Activated T-helper 1 cell treated with anti-CD3 and anti-CD28 coated beads, Interleukin-2, amount 50 U/mL, for 16 hours (primary cell): ENCODE measurements at places on chromosomes 6 and 20.

DNA sequence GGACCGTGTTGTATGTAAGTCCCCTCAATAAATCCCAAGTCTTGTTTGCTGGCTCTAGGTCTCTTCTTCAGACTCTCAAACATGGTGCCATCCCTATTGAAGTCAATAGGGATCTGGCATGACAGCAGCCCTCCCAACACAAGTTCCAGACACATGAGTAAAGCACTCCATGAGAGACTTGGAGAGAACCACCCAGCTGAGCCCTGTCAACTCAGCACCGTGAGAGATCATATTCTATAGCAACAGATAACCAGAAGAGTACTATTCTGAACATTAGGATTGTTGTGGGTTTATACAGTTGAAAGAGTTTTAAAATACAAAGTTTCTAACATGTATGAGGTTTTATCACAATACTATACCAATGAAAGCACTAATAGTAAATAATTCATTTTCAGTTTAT lies 23.5 kb downstream of the TMEM14A start:
- no peak for DNase-seq

GRCh38 chr6:31794866-31795615 lies 511 bp downstream of the VARS1 start:
- no peak for DNase-seq

GRCh38 chr6:43942011-43942442 lies 172.0 kb downstream of the VEGFA start:
- no peak for DNase-seq

DNA sequence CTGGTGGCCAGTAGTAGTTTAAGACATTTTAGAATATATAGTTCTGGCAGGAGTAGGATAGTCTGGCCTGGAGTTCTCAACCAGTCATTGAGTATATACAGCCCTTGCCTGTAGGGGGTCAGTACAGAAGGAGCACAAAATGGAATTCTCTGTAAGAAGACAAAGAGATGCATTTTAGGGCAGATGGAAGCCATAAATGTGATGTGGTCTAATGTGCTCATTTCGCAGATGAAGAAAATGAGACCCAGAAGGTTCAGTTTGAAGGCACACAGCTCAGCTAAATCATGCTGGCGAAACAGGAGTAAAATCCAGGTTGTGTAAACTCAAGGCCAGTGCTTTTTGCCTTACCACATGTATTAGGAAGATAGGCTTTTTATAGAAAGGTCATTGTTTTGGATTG lies 29.6 kb downstream of the QKI start:
- DNase-seq = no peak

DNA sequence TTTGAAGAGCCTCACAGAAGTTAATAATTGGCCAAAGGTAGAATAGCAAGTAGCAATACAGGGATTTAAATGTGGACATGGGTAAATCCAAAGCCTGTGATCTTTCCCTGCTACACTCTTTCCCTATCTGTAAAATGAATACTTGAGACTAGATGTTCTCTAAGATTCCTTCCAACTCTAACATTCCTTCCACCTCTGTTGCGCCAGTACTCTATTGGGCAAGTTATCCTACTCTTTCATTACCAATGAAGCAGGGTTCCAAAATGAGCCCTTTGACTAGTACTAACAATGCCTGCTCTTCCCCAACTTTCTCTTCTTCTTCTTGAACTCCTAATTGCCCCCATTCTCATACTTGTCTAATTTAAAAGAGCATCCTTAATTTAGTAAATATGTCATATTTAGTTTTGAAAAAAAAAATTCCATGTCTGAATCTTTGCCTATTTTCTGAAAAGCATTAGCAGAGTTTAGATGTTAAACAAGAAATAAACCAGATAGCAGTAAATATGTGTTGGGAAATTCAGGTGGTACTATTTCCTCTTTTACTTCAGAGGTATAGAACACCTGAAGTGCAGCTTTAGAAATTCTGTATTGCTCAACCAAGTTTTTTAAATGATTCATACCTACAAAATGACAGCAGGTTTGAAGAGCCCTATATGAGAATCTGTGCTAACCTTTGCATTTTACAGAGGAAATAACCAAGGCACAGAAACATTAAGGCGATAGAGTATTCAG lies 35.1 kb upstream of the RSPO3 start:
- no peak for DNase-seq

GRCh38 chr6:105428342-105428957 lies 25.6 kb upstream of the PREP start:
- DNase-seq = no peak

GRCh38 chr20:259981-260380 lies 2.5 kb downstream of the DEFB132 start:
- DNase-seq = no peak

GRCh38 chr20:38748097-38748860 lies at the start of gene ACTR5:
ACTR5 (plus strand) TSS chr20:38748460; CDS start chr20:38748479, 19 bp downstream.
- peak; percentile 95 for DNase-seq

- no peak for DNase-seq
Measured at GRCh38 chr20:855466-856360, 22.2 kb downstream of the FAM110A start.

DNA sequence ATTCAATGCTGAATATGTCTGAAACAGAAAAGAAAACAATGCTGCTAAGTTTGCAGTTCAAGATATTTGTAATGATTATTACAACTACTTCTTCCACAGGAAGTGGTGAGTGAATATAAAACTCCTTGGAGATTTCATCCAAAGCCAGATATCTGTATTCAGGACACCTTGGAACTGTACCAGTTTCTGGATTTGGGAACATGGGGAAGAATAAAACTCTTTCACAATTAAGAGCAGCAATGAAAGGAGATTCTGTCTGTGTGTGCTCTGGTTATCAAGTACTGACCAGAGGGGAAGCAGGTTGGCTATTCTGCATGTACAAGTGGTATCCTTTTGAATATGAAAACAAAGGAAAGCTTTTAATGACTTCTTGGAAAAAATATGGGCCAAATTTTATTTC lies 21.1 kb downstream of the ELOVL2 start:
- DNase-seq = no peak

DNA sequence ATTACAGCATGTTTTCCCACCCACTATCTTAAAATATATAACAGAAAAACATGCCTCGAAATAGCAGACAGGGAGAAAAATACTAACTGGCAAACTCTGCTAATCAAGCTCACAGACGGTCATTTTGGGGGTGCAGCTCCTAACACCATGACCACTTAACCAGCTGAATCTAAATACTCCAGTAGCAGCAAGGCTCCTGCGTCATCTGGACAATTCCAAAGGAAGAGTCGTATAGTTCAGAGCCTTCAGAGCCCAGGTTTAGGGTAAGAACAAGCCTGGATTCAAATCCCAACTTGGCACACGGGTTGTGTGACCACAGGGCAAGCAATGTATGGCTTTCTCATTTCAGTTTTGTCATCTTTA lies 81.3 kb upstream of the COL21A1 start:
- no peak for DNase-seq

- DNase-seq = no peak
Measured at GRCh38 chr6:148628251-148628650, 118.6 kb upstream of the UST start.

DNA sequence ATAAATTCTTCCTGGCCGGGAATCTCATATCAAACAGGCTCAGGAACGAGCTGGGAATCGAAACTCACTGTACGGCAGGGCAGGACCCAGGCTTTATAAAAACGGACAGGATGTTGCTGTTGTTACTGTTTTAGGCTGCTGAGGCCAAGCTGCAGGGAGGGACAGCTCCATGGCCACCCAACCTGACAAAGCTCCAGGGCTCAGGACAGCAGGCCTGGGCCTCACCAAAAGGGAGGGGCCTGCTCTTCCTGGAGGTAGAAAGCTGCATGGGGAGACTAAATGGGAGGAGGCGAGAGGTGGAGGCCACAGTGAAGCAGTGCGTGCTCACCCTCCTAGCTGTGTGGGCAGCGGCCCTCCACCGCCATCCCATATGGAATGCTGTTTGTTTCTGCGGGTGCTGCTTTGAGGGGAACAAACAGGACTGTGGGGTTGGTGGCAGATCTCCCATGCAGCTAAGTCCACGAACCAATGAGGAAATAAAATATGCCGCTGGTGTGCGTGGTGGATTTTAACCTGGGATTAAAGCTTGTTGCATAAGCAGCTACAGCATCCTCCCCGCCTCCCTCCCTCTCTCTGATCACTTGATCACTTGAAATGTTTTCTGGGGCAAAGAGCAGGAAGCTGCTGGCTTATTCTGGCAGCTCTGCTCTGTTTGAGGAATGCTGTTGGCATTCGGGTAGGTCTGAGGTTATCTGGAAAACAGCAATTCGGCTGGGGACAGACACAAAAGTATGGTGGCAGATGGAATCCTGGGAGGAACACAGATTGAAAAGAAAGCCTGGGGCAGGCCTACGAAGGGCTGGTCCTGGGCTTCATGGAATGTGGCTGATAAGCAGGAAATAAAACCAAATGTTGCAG lies 2.4 kb upstream of the ZMYND8 start:
- no peak for DNase-seq

GRCh38 chr20:50169329-50169823 lies 15.9 kb upstream of the PEDS1 start:
- peak; percentile 68 for DNase-seq

DNA sequence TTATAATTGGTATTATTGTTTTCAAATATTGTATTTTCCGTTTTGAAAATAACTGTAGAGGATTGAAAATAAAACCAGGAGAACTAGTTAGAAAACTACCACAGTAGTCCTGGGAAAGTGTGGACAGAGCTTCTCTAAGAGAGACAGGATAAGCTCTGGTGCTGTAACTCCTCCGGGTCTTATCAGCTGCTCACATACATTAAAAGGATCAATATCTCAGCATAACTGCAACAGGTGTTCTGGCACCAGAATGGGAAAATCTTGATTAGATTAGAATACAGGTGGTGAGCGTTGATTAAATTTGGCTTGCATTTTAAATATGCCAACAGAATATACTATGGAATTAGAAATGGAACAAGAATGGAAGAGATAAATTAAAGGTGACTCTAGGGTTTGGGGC lies 1138.9 kb upstream of the ADGRB3 start:
- no peak for DNase-seq

- no peak for DNase-seq
Measured at GRCh38 chr6:166411721-166412151, 29.0 kb upstream of the MPC1 start.

GRCh38 chr6:74840953-74841352 lies 364.9 kb downstream of the COL12A1 start:
- DNase-seq = no peak

- no peak for DNase-seq
Measured at GRCh38 chr20:47973519-47974233, 188.4 kb upstream of the SULF2 start.

DNA sequence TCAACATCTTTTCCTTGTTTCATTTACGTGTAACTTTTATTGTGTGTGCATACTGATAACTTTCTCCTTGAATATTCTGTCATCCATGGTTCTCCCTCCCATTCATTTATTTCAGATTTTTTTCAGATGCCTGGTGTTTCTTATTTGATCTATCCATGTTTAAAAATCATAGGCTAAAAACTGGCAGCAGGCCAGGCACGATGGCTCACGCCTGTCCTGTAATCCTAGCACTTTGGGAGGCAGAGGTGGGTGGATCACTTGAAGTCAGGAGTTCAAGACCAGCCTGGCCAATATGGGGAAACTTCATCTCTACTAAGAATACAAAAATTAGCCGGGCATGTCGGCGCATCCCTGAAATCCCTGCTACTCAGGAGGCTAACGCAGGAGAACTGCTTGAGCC lies 31.1 kb downstream of the ABT1 start:
- no peak for DNase-seq

GRCh38 chr6:96907498-96907897 lies 9.8 kb upstream of the NDUFAF4 start:
- no peak for DNase-seq

- no peak for DNase-seq
Measured at GRCh38 chr6:35691027-35691824, 2.5 kb upstream of the FKBP5 start.
